Right forelimb (tissue), 1 donor: ENCODE measurements at places on chromosomes 2 and 18.

DNA sequence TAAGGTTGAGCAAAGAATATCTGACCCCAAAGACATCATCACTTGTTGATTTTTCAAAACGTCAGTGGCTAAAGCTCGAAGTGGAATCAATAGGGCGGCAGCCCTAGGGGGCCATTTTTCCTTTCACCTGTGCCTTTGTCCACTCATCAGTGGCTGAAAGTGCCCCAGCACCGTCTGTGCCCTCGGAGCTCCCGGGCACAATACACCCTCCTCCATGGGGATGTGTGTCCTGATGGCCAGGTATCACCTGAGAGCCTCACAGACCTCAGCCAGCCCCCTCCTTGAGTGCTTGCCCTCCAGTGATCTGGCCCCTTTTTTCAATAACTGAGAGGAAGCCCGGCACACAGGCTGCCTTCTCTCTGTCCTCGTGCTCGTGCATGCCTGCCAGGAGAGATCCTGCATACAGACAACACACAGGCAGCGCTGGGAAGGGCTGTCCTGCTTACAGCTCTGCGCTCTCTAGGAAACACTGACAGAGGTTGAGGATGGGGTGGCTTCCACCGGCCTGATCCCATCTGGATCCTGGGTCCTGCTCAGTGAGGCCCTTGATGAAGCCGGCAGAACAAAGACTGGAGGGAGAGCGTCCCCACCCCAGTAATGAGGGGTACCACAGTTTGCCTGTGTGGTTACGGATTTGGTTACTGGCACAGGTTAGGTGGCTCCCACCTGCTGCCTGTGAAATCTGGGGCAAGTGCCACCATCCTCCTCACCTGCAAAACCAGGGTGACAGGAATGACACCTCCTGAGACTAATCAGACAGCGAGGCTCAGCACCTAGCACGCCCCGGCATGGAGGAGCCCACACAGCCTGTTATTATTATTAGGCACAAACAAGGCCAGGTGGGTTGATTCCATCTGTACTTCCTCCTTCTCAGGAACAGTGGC, 197.5 kb upstream of the RAB6C start:
- DNase-seq, result peak; percentile 40

DNA sequence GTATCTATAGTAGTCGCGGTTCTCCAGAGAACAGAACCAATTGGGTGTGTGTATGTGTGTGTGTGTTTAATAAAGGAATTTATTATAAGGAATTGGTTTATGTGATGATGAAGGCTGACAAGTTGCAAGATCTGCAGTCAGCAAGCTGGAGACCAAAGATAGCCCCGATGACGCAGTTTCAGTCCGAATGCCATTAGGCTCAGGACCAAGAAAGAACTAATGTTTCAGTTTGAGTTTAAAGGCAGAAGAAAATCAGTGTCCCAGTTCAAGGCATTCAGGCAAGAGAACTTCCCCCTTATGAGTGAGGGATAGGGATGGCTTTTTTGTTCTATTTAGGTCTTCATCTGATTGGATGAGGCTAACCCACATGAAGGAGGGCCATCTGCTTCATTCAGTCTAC, 221.6 kb downstream of the HNMT start:
- DNase-seq, result no peak

DNA sequence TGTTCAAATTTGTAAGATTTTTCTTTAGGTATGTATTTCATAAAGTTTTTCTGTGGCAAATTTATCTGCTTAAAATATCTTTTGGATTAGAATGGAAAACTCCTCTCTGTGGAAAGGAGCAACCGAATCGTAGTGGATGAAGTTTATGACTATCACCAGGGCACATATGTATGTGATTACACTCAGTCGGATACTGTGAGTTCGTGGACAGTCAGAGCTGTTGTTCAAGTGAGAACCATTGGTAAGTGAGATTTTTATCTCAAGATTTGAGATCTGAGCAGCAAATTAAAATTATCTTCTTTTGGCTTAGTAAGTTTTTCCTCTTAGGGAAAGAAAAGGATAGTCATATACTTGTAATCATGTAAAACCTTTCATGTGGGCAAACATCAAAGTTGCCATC, 14.2 kb downstream of the IL18RAP start:
- DNase-seq, result no peak

DNA sequence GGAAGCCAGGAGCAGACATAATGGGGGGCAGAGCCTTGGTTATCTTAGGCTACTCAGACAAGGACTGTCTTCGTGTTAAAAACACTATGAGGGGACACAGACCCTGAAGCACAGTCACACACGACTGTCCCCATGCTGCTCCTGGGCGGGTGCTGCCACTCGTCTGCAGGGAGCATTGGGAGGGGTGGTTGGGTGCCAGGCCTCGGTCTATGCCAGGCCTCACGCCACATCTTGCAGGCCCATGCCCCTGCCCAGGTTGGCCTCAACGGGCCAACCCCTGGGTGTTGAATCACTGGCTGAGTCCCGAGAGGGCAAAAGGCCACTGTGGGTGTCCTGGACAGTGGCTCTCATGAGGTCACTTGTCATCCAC, 97.9 kb downstream of the USP40 start:
- no peak for DNase-seq

- DNase-seq, result no peak
Measured at GRCh38 chr18:58449464-58449863, 179.4 kb downstream of the ALPK2 start.

- DNase-seq, result no peak
Measured at GRCh38 chr2:234401426-234401825, 95.5 kb downstream of the ARL4C start.

GRCh38 chr2:59458800-59459199, 1094.7 kb downstream of the BCL11A start:
- no peak for DNase-seq

GRCh38 chr2:47782381-47782670, 619 bp upstream of the MSH6 start:
- DNase-seq, result no peak

GRCh38 chr18:46759890-46760289, 3.0 kb upstream of the ST8SIA5 start:
- DNase-seq, result no peak

GRCh38 chr2:20555954-20556353, 94.9 kb downstream of the HS1BP3 start:
- DNase-seq, result no peak

DNA sequence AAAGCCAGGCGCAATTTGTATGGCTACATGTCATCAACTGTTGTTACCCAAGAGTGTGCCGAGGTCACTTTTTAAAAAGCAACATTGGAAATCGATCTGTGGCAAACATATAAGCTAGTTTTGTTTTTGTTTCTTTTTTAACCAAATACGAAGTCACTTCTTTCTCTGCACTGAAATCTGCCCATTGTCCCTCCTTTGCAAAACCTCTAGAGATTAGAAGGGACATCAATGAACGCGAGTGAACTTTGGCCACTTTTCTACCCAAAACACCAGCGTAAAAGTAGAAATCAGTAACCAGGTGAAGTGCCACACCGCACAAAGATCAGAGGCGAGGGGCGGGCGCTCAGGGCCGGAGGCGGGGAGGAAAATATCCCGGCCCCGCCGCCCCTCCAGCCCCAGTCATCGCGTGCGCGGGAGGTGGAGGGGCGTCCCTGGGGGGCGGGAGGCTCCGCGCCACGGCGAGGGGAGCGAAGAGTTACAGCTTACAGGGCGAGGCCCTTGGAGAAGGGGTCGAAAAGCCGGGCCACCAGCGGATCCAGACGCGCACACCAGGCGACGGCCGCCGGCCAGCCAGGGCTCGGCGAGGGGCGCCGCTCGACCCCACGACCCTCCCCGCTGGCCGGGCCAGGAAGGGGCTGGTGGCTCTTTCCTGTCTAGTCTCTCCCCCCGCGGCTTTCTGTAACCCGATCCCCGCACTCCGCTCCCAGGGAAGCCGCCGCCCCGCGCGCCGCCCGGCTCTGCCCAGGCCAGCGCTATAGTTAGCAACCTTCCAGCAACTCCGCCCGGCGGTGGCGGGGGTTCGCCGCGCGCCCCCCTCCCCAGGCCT, 993 bp downstream of the RBMS1 start:
- peak; percentile 89 for DNase-seq

DNA sequence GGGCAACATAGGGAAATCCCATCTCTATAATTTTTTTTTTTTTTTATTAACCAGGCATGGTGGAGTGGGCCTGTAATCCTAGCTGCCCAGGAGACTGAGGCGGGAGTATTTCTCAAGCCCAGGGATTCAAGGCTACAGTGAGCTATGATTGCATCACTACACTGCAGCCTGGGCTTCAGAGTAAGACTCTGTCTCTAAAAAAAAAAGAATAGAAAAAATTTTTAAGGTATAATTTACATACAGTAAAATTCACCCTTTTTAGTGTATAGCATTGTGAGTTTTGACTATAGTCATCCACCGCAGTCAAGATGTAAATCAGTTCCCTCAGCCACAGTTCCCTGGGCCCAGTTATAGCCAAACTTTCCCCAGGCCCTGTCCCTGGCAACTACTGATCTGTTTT, 57.1 kb upstream of the MSH6 start:
- DNase-seq, result no peak

DNA sequence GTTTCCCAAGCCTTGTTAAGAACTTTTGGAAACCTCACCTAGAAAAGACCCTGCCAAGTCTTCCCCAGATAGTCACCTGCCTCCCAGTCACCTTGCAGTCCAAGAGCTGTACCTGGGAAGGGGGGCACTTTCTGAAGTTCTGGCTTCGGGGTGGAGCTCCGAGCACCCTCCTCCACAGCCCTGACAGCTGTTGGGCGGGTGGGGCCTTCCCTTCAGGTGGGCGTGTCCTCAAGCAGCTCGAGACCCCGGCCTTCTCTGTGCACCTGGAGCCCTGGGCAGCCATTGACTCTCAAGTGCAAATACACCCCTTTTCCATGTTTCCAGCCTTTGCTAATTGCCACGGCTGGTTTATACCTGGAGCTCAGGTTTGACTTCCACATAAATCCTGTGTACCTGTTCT, 37.0 kb upstream of the IGFBP5 start:
- DNase-seq, result peak; percentile 32

DNA sequence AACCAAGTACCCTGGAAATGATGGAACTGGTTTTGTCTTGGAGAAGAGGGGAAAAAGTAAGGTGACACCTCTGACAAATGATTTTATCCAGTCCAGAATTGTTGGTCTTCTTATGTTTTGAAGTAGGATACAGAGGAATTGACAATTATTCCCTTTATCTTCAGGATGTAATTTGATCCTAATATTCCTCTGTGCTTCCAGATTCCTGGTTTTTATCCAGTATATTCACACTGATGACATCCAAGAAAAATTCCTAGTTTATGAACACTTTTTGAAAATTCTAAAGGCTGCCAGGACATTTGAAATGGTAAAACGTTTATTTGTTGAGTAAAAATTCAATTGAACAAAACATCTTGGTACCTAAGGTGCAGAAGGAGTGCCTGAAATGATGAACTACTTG, 22.2 kb upstream of the ETAA1 start:
- DNase-seq, result no peak

- peak; percentile 75 for DNase-seq
Measured at GRCh38 chr18:55587418-55588110, 428 bp downstream of the TCF4 start.

GRCh38 chr2:178221556-178221955, 27.2 kb downstream of the OSBPL6 start:
- DNase-seq, result no peak

DNA sequence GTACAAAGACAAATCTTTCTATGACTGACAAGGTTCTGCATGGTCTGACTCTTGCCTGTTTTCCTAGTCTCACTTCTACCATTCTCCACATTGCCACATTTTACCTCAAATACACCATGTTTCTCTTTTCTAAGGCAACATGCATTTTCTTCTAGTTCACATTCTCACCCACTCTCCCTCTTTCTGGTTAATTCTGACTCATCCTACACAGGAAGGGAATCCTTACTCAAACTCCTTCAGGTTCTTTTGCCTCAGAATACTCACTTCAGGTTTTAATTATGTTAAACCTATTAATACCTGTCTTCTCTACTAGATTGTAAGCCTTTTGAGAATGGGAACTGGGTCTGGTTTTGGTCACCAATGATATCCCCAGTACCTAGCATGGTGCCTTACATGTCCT, 47.2 kb downstream of the MAP2 start:
- DNase-seq, result no peak

DNA sequence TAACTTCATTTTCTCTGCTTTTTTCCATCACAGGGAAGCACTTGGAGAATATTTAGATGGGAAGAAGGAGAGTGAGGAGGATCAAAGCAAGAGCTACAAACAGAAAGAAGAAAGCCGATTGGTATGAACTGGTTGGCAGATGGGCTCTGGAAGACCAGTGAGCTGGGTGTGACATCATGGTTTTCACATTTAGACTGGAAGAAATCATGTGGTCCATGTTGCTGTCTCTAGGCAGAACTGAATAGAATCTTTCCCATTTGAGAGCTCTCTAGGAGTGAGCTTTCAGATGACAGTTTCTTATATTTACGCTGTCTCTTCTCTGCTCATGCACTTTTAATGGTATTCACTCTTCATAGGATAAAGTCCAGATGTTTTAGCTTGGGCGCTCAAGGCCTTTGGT, 12.6 kb downstream of the DRC1 start:
- no peak for DNase-seq

GRCh38 chr18:48833701-48834412, 116.9 kb downstream of the SMAD7 start:
- DNase-seq, result peak; percentile 52

- no peak for DNase-seq
Measured at GRCh38 chr2:1869987-1870386, 125.7 kb upstream of the PXDN start.

DNA sequence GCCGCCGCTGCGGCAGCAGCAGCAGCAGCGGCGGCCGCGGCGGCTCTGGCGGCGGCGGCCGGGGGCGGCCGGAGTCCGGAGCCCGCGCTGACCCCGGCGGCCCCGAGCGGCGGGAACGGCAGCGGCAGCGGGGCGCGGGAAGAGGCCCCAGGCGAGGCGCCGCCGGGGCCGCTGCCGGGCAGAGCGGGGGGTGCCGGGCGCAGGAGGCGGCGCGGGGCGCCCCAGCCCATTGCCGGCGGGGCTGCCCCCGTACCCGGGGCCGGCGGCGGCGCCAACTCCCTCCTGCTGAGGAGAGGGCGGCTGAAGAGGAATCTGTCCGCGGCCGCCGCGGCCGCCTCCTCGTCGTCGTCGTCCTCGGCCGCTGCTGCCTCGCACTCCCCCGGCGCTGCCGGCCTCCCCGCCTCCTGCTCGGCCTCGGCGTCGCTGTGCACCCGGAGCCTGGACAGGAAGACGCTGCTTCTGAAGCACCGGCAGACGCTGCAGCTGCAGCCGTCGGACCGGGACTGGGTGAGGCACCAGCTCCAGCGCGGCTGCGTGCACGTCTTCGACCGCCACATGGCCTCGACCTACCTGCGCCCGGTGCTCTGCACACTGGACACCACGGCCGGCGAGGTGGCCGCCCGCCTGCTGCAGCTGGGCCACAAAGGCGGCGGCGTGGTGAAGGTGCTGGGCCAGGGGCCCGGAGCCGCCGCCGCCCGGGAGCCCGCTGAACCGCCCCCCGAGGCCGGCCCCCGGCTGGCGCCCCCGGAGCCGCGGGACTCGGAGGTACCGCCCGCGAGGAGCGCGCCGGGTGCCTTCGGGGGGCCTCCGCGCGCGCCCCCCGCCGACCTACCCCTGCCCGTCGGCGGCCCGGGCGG, 646 bp downstream of the PHLPP1 start:
- DNase-seq, result peak; percentile 76

- no peak for DNase-seq
Measured at GRCh38 chr2:66930339-66931220, 466.6 kb upstream of the ETAA1 start.
